A549 (cell line): ENCODE measurements at places on chromosomes 5 and 9. TPM values are rescaled to one million over a fixed set of nuclear protein-coding genes. Genes with fewer than 3 reads are reported as not detected.

Gene WNT8A
- polyA plus RNA-seq, result not detected in 3 replicates

Gene PCDHB10
- 0.04 TPM in 1 of 3 replicates, not detected in the others for polyA plus RNA-seq

Gene DMGDH
- polyA plus RNA-seq, result not detected in 3 replicates

Gene IL13
- 0.08 to 0.13 TPM in 2 of 3 replicates, not detected in the other for polyA plus RNA-seq

Gene SLC6A7
- polyA plus RNA-seq, result not detected in 3 replicates

Gene PCDHGB4
- polyA plus RNA-seq, result 0.90 to 1.6 TPM (median 1.1 TPM) in 3 replicates

Gene C9
- polyA plus RNA-seq, result not detected in 3 replicates

Gene PBX3
- polyA plus RNA-seq, result 10.5 to 11.2 TPM (median 10.7 TPM) in 3 replicates

Gene CNTNAP3
- 9.4 to 12.4 TPM (median 9.8 TPM) in 3 replicates for polyA plus RNA-seq

Gene GGTA1
- polyA plus RNA-seq, result not detected in 3 replicates

Gene F2RL2
- 5.6 to 6.3 TPM (median 6.2 TPM) in 3 replicates for polyA plus RNA-seq

Gene PCDHGB2
- 0.04 to 0.05 TPM (median 0.05 TPM) in 3 replicates for polyA plus RNA-seq

Gene GPR150
- 0.05 to 0.13 TPM in 2 of 3 replicates, not detected in the other for polyA plus RNA-seq

Gene SAPCD2
- polyA plus RNA-seq, result 13.1 to 16.4 TPM (median 14.6 TPM) in 3 replicates

Gene PCDHGB6
- 0.08 to 0.09 TPM (median 0.09 TPM) in 3 replicates for polyA plus RNA-seq

DNA sequence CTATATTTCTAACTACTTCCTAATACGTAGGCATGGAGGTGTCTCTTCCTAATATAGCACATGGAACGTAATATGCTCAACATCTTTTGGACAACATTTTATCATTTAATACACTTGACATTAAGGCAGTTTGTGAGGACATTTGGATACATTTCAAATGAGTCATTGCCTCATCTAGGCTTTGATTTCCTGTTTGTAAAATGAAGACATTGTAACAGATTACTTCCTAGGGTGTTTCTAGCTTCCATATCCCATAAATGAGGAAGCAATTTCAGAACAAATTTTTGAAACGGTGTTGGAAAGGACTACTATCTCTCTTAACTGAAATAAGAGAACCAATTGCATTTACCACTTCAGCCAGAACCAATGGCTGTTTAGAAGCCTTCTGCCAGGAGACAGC, 38.7 kb downstream of the SLC28A3 start:
- no peak for DNase-seq

- no peak for DNase-seq
Observed at GRCh38 chr9:125145425-125145824, 2.1 kb upstream of the SCAI start.

GRCh38 chr5:172901012-172901780, 58.0 kb upstream of the RPL26L1 start:
- peak; percentile 94 for DNase-seq

DNA sequence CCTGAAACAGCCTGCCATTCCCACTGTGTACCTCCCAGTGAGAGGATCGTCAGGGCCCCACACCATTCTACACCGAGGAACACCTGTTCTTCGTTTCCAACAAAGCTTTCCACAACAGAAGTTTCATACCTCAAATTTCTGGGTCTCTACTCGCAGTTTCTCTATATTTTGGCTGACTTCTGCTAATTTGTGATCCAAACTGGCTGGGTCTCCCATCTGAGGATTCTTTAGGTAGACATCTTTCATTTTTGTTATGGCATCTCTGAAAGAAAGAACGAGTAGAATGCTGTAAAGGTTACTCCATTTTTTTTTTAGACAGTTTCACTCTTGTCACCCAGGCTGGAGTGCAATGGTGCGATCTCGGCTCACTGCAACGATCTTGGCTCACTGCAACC, 67.5 kb downstream of the USP20 start:
- DNase-seq, result no peak

DNA sequence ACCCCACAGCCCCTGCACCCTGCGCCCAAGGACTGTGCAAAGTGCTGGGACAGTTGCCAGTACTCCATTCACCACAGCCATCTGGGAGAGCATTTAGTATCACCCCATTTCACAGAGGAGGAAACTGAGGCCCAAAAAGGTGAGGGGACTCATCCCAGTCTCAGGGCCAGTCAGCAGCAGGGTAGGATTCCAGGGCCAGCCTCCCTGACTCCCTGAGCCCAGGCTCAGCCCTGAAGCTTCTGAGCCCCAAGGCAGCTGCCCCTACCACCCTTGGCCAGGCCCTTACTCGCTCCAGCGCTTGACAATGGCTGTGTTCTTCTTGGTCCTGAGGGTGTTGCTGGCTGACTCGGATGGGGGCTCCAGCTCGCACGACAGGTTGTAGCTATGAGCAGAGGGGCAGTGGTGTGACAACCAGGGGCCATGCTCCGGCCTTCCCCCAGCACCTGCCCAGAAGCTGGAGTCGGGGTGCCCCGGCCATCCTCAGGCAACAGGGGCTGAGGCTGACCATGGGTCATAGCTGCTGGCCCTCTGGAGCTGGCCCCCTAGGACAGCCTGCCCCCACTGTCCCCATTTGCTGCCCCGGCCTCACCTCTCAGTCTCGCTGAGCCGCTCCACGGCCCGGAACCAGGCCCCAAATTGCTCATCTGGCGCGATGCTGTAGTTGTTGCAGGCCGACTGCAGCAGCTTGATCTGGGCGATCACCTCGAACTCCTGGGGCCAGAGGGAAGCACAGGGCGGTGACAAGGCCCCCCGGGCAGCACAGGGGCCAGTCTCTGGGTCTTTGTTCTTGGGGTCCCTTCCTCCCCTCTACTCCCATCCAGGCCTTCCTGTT, 18.6 kb downstream of the RALGDS start:
- DNase-seq, result no peak

GRCh38 chr9:77014597-77015263, 4.7 kb upstream of the FOXB2 start:
- no peak for DNase-seq

- no peak for DNase-seq
Observed at GRCh38 chr9:21708260-21708711, 94.2 kb upstream of the MTAP start.

GRCh38 chr5:56145511-56145910, 87.6 kb downstream of the ANKRD55 start:
- no peak for DNase-seq

GRCh38 chr9:27436234-27436633, 87.9 kb upstream of the IFNK start:
- no peak for DNase-seq

GRCh38 chr9:127852829-127853228, 1.6 kb downstream of the ENG start:
- DNase-seq, result no peak

GRCh38 chr9:8783941-8784340, 984.4 kb upstream of the DMAC1 start:
- no peak for DNase-seq

- DNase-seq, result no peak
Observed at GRCh38 chr5:170865622-170866021, 3.8 kb downstream of the RANBP17 start.

DNA sequence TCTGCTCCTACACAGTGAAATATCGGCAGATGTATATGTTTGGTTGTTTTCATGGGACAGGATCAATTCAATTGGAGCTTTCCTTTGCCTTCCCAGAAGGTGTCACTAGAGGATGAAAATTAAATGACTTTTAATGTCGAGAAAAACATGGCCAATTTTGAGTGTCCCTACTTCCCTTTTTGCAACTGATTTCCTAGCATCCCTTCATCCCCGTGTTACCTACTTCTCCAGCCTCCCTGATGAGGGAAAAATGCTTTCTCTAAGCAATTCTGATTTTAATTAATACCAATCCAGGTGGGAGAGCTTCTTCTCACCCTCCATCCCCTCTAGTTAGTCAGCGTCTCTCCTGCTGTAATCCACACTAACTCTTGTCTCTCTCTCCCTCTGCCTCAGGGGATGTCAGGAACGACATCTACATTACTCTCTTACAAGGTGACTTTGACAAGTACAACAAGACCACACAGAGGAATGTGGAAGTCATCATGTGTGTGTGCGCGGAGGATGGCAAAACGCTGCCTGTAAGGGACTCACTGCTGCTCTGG, 64.9 kb downstream of the DOCK2 start:
- peak; percentile 17 for DNase-seq

DNA sequence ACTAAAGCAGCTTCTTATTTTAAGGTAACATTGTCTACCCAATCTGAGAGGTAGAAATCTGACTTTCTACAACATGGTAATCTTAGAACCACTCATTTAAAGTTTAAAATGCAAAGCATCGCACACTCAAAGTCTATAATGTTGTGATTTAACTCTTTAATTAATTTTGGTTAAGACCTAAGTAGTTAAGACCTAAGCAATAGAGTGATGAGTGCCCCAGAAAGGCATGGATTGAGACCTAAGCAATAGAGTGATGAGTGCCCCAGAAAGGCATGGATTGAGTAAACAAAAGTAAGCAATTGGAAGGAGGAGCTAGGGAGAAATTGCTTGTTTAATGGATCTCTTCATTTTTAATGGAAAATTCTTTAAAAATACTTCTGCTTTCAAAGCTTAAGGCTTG, 86.8 kb downstream of the NLN start:
- peak; percentile 16 for DNase-seq

- DNase-seq, result no peak
Observed at GRCh38 chr9:17272536-17272935, 137.7 kb downstream of the CNTLN start.

GRCh38 chr5:17218353-17219005, 1.0 kb downstream of the BASP1 start:
- DNase-seq, result no peak

DNA sequence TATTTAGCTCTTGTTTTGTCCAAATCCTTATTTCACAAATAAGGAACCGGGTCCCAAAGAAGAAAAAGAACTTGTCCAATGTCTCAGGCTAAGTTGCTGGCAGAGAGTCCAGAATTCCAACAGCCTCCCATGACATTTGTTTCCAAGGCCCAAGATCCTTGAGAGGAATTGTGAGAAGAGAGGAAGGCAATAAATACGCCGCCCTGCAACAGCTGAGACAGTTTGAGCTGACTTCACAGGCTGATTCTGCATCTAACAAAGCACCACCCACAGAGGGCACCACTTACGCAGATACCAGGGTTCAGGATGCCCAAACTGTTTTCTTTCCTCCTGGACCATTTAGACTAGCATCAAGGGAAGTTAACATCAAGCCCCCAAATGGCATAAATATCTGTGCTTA, 211.3 kb downstream of the FAM114A2 start:
- DNase-seq, result no peak

DNA sequence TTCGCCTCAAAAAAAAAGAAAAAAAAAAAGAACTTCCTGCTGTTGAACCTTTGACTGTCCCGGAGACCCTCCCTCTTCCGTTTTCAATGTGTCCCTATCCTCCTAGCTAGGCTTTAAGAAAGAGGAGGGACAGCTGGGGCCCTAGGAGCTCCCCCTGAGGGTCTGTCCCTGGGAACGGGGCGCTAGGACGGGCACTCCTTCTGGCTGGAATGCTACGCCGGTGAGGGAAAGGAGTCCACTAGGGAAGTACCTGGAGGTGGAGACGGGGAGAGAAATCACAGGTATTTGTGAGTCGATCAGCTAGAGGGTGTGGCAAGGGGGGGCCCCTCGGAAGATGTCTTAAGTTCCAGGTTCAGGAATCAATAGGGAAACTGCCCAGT, 4.6 kb downstream of the SIT1 start:
- DNase-seq, result no peak

DNA sequence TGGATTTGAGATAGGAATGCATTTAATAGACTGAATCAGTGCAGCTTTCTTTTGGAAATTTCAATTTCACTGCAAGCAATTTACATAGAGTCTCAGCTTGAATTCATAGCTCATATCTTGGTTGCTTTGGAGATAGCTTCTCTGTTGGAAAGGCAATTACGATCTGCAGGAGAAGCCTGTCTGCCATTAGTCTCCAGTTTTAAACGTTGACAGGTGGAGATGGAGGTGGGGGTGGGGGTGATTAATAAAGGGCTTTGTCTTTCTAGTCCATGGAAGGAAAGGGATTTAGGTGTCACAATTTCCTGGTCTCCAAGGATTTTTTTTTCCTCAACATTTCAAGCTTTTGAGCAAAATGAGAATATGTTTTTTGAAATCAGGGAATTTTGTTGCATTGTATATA, 184.7 kb downstream of the CARTPT start:
- no peak for DNase-seq

DNA sequence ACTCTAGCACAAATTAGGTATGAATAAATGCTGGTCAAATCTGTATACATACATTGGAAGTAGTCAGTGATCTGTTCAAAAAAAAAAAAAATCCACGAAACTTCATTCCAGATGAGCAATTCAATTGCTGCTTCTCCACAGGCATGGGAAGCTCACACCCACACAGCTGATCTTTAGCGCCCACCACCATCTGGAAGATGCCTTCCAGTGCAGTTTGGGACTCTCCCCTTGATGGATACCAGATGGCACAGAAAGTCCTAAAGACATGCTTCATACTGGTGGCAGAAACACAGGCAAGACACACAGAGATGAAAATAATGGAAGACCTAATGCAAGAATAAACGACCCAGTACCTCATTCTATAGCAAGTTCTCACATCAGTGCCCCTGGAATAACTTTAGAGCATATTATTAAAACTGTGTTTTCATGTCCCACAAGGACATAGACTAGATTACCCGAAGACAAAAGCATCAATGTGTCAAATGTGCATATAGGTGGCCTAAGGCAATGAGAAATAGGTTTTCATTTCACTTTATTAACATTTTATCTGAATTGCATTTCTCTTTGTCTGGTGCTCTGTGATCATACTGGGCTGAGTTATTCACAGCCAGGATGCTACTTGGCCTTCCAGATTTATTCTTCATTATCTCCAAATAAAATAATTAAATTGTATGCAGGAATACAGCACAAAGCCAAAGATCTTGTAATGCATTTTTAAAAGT, 135.4 kb upstream of the TAS2R1 start:
- DNase-seq, result no peak

GRCh38 chr9:6014670-6015270, 654 bp downstream of the RANBP6 start:
- peak; percentile 37 for DNase-seq

DNA sequence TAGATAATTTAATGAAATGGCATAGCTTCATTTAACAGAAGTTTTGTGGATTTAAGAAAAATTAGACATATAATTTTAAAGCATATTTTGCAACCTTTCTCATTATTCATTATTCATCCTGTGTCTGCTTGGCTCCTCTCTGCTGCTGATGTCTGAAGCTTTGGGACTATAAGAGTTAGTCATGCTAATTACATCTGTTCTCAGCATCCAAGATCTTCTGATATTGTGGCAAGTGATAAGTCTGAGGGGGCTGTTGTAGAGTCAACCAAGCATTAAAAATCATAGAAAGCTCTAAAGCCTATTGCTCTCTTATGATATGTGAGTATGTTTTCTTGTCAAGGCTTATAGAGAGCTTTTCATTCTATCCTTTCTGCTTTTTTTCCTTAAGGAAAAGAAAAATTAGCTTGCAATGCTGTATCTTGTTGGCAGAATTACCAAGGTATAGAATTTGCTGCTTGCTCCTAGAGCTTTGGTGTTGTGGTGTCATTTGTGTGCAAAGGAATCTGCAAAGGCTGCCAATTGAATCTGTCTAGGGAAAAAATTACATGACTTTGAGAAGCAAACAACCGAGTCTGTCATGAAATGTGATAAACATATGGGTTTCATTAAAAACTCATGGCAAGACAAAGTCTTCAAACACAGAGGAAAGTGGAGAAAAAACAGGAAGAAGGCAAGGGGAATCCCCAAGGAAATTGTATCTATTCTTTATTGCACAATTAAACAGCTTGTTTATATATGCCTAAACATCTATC, 156.1 kb upstream of the DAB2 start:
- DNase-seq, result no peak

DNA sequence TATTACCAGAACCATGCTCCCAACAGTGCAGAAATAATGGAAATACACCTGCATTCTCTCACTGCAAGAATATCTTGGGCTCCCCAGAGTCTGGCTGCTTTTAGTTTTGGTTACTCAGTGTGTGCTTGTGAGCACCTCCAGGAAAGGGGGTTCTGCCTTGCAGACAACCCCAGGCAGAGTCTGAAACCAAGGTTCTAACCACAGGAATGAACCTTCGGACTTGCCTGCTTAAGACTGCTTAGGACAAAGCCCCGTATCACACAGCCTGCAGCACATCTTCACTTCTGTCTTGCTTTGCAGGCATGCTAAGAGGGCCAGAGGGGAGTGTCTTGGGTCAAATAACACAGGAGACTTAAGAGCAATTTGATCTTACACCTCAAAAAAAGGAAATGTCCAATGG, 94.8 kb upstream of the SPATA31C2 start:
- no peak for DNase-seq
